H9 (cell line): ENCODE measurements at places on chromosomes 13 and 19.

GRCh38 chr13:32695602-32696250 lies 109.5 kb downstream of the PDS5B start:
- DNase-seq = no peak

GRCh38 chr13:20666948-20667347 lies 36.6 kb upstream of the IL17D start:
- DNase-seq = no peak

GRCh38 chr13:47621931-47622330 lies 379.1 kb downstream of the SUCLA2 start:
- no peak for DNase-seq

GRCh38 chr13:74990992-74991391 lies 491.0 kb downstream of the TBC1D4 start:
- no peak for DNase-seq

GRCh38 chr19:39497996-39498797 lies 550 bp upstream of the DLL3 start:
- DNase-seq = peak; percentile 95

DNA sequence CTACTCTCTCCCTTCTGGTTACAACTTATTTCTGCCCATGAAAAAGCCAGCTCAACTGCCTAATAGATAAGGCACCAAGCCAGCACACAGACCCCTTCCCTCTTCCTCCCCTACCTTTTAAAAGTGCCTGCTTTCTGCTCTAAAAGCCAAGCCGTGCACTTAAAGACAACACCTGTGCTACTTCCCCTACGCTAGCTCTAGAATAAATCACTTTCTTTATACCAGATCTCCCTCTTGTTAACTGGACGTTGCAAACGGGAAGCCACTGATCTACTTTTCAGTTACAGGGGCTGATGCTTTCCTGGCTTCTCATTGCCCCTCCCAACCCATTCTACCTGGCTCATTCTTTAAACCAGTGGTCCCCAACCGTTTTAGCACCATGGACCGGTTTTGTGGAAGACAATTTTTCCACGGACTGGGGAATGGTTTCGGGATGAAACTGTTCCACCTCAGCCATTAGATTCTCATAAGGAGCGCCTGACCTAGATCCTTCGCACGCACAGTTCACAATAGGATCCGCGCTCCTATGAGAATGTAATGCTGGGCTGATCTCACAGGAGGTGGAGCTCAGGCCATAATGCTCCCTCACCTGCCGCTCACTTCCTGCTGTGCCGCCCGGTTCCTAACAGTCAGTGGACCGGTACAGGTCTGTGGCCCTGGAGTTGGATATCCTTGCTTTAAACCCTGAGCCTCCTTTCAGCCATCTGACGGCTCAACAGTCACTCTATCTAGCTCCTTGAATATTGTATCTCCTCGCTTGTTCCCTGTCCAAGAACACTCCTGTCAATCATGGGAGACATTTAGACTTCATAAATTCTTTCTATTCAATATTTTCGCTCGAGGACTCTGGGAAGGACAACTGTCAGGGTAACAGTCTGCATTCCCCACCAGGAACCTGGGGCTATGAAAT lies 841 bp upstream of the ZNF223 start:
- DNase-seq = peak; percentile 37

- DNase-seq = peak; percentile 81
Observed at GRCh38 chr13:30872685-30873461, 33.2 kb upstream of the MEDAG start.

DNA sequence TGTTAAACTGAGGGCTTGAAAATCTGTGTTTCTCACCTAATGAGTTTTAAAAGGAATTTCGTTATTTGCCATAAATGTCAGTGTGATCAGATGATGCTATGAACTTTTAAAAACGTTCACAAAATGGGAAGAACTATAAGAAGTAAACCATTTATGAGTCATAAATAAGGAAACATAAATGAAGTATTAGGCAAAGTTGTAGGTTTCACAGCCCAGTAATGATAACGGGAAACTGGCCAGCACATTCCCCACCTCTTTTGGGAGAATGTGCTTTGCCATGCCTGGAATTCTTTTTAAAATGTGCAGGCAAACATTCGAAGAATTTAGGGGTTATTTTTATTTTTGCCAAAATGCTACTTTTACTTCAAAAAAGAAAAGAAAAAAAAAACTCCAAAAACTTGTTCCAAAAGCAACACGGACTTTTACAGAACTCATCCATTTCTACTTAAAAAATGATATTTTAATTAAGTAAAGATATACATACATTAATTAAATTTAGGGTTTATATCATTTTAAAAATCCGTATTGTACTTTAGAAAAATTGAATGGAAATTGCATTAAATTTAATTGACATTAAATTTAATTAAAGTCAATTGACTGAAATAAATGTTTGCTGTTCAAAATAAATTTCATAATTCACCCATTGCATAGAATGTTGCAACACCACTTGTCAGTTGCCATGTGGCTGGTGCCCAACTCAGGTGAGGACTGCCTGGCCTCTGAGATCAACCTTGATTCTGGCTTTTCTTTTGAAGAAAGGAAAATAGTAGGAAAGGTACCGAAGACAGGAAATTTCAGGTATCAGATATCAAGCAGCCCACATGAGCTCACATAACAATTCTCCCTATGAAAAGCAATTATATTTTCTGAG lies 1198.5 kb downstream of the EFNB2 start:
- DNase-seq = no peak

DNA sequence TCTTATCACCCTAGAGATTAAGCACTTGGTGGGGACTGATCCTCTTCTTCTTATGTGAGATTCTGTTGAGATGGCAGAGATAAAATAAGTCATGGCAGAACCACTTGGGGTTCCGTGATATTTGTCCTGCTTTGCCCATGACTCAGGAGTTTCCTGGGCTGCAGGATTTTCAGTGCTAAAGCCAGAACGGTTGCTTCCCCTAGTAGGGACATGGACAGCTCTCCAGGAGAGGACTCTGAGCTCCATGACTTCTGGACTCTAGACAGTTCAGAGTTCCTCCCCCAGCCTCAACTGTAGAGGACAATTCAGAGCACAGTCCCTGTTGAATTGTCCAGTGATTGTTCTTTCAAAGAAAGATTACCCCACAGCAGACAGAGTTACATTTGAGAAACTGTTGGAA lies 98.8 kb downstream of the OLFM4 start:
- no peak for DNase-seq

DNA sequence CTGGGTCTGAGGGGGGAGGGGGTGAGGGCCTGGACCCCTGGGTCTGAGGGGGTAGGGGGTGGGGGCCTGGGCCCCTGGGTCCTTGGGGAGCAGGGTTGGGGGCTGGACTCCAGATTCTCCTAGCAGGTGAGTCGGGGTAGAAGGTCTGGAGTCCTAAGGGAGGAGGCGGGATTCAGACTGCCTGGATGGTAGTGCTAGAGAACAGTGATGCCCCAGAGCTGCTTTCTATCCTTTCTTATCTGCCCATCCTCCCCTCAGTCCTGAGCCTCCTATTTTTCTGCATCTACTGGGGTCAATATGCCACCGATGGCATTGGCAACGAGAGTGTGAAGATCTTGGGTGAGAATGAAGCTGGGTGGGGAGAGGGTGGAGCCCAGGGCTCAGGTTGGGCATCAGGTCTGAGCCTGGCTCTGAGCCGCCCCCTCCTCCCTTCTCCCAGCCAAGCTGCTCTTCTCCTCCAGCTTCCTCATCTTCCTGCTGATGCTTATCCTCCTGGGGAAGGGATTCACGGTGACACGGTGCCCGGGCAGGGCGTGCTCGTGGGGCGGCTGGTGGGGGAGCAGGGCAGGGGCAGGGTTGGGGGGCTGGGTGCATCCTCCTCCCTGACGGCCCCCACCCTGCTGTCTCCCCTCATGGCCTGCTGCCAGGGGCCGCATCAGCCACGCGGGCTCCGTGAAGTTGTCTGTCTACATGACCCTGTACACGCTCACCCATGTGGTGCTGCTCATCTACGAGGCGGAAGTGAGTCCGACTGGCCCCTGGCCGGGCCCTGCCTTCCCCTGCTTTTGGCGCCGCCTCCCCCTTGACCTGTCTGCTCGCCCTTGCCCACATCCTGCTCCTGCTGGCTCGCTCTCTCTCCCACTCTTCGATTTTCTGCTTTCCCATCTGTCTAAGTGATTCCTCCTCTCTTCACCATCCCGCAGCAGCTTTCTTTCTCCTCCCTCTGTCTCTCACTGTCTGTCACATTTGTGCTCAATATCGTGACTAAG lies 3.4 kb downstream of the TMEM145 start:
- DNase-seq = no peak

- peak; percentile 87 for DNase-seq
Observed at GRCh38 chr19:40612831-40613689, 11.9 kb downstream of the LTBP4 start.

- DNase-seq = no peak
Observed at GRCh38 chr13:97108530-97108900, 113.6 kb upstream of the MBNL2 start.

- peak; percentile 60 for DNase-seq
Observed at GRCh38 chr13:99895444-99896368, 75.9 kb downstream of the ZIC5 start.

DNA sequence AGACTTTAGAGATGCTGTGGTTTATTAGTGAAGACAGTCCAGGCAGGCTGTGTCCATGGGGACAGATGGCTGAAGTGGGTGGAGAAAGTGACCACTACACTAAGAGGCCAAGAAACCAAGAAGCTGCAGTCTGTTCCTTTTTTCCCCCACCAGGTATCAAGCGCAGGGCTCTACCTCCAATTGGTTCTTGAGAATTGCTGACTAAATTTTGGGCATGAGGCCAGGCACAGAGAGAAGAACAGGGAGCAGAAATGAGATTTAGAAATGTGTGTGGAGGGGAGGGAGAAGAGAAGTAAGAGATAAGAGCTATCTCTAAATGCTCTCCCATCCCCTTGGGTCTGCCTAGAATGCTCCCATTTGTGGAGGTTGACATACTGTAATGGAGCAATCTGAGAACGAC lies 12.3 kb upstream of the CYSLTR2 start:
- DNase-seq = no peak

GRCh38 chr19:15825753-15826152 lies 10.3 kb upstream of the OR10H1 start:
- DNase-seq = no peak

GRCh38 chr13:84917252-84917878 lies 881.9 kb downstream of the SLITRK6 start:
- DNase-seq = no peak

DNA sequence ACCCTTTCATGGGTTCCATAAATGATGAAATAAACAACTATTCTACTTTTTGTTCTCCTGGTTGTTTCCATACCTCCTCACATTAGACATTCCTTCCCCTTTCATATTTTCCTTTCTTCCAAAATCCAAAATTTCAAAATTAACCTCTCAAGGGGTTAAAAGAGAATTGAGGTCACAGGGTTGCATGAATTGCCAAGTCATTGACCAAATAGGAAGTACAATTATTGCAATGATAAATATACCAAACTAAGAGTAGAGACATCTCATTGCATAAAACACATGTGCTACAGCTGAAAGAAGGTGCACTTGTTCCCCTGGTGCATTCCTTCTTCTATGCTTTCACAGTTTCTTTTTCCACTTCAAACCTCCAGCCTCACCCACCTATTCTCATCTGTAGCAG lies 136.1 kb downstream of the KCTD12 start:
- DNase-seq = no peak

GRCh38 chr19:16703677-16704076 lies 16.0 kb upstream of the NWD1 start:
- no peak for DNase-seq

- peak; percentile 21 for DNase-seq
Observed at GRCh38 chr19:49335071-49335783, at the start of gene CD37. Gene CD37 (plus strand): TSS chr19:49335406. CDS start chr19:49335541, 135 bp downstream.

DNA sequence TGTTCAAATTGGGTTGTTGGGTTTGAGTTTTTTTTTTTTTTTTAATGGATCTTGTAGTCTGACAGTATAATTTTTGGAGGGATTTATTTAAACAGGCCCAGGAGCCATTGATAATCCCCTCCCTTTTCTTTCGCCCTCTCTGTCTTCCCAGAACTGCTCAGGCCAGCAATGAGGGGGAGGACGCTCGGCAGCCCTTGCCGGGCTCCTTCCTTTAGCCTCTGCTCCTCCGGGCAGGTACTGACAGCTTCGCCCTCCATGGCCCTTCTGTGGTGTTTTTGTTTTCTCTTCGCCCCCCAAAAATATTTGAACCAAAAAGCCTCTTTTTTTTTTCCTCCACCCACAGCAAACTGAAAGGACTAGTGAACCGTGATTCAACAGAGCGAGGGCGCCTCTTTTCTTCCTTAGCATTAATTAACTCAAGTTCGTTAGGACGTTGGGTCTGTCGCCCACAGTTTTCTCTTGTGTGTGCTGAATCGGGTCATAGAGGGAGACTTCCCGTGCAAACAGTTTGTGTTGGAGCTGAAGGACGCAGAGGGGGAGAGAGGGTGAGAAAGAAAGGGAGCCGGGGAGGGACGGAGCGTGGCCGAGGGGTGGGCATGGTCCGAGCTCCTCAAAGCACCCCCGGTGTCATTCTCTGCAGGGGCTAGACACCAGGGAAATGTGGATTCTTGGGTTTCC lies 21.5 kb downstream of the NFIX start:
- DNase-seq = no peak

DNA sequence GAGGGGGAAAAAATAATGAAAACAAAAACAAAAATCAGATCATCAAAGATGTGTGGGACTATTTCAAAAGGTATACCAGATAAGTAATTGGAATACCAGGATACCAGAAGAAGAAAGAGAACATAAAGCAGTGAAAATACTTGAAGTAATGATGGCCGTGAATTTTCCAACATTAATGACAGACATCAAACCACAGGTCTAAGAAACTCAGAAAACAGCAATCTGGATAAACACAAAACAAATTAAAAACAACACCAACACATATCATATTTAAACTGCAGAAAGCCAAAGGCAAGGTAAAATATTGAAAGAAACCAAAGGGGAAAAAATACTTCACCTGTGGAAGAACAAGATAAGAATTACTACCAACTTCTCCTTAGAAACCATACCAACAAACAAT lies 24.2 kb upstream of the UFM1 start:
- no peak for DNase-seq

DNA sequence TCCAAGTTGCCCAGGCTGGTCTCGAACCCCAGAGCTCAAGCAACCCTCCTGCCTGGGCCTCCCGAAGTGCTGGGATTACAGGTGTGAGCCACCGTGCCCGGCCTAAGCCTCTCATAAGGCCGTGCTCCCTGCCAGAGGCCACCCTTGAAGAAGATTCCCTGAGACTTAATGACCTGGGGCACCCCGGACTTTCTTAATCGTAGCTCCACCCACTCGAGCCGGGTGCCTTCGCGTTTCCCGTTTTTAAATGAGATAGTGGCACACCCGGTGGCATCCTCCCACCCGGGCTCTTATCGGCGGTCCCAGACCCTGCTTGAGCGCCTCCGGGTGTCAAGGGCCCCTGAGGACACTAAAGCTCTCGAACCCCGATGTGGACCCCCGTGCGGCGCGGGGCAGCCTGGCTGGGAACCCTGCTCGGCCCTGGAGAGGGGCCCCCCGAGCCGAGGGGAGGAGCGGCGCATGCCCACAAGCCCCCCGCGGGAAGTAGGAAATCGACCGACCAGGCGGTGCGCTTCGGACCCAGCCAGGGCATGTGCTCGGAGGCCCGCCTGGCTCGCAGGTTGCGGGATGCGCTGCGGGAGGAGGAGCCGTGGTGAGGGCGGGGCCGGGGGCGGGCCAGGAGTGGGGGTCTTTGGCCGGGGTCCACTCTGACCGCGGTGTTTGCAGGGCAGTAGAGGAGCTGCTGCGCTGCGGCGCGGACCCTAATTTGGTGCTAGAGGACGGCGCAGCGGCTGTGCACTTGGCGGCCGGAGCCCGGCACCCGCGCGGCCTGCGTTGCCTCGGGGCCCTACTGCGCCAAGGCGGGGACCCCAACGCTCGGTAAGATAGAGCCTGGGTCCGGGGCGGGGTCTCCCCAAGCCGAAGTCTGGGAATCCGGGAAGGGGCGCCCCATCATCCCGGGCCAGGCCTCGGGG lies at the start of gene ANKLE1:
Gene ANKLE1 (plus strand): TSS at position 511 of the 914 bp plus-strand sequence. CDS start 20 bp downstream, at position 531.
- peak; percentile 77 for DNase-seq
